ENCODE measurements at places on chromosomes 16 and 17.

GRCh38 chr17:16304830-16305229 lies 48.4 kb downstream of the CENPV start:
- H3K27me3 ChIP-seq = no peaks in the 10 kb centered on the region
- no peak overlapping the region for H3K4me3 ChIP-seq
- H3K4me1 ChIP-seq = no peaks in the 10 kb centered on the region
- DNase-seq = no peak
- peaks cover 1% of the 10 kb centered on the region for H3K36me3 ChIP-seq
- no peak overlapping the region for H3K27ac ChIP-seq

DNA sequence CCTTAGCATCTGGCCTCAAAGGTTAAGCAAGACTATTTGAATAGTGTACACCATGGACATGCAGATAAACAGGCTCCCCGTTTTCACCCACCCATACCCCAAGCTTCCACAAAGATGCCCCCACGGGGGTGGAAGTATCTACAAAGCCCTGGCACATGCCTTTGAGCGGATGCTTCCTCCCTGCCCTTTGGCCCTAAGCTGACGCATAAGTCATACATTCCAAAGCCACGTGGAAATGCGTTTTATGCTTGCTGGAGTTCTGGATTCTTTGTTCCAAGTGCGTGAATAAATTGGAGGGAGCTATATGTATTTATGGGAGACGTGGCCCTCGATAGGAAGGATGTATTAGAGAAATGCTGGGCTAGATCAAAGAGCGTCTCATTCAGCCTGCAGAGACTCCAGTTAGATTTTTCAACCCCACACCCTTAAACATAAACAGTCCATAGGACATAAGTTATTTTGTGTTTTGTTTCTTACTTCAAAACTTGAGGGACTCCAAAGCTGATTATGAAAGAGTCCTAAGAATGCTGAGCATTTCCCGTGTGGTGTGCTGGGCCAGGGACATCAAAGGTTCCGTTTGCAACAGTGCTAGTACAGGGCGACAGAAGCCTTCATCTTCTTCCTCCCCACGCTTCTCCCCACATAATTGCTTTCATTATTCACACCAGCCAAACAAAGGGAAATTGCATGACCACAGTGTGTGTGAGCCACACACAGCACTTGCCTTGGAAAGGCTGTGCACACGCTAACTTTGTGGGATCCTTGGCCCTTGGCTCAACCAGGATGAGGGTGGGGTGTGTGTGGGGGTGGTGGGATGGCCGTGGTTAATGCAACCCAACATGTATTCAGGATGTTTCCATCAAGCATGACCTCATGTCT lies 73.6 kb downstream of the WIPI1 start:
- H3K27me3 ChIP-seq = no peaks in the 10 kb centered on the region
- peak; percentile 53 for DNase-seq
- peaks cover 22% of the 10 kb centered on the region for H3K36me3 ChIP-seq
- peak overlapping the region; percentile 23 for H3K4me3 ChIP-seq
- H3K27ac ChIP-seq = peak overlapping the region; percentile 70
- peaks cover 30% of the 10 kb centered on the region for H3K4me1 ChIP-seq

- H3K27me3 ChIP-seq = no peaks in the 10 kb centered on the region
- no peaks in the 10 kb centered on the region for H3K36me3 ChIP-seq
- no peak overlapping the region for H3K4me3 ChIP-seq
- no peaks in the 10 kb centered on the region for H3K4me1 ChIP-seq
- no peak overlapping the region for H3K27ac ChIP-seq
Measured at GRCh38 chr17:53736516-53737240, 86.0 kb upstream of the KIF2B start.

DNA sequence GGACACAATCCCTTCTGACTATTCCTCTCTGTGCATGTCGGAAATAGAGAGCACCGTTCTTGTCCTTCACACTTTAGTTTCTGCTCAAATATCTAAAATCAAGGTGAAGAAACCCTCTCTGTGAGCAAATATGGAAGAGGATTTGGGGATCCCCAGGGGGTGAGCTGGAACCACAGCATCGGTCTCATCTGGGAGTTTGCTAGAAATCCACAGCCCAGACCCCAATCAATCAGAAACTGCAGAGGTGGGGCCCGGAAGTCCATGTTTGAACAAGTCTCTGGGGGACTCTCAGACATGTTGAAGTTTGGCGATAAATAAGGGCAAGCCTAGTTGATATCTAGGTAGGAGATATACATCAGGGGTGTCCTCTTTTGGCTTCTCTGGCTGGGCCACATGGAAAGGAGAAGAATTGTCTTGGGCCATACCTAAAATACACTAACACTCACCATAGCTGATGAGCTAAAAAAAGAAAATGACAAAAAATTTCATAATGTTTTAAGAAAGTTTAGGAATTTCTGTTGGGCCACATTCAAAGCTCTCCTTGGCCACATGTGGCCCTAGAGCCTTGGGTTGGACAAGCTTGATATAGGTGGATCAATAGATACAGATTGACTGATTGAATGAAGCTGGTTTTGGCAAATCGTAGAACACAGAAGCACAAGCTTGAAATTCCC lies 168.0 kb upstream of the FOXF1 start:
- no peak overlapping the region for H3K27ac ChIP-seq
- no peaks in the 10 kb centered on the region for H3K36me3 ChIP-seq
- no peak for DNase-seq
- no peak overlapping the region for H3K4me3 ChIP-seq
- no peaks in the 10 kb centered on the region for H3K4me1 ChIP-seq

GRCh38 chr16:23188911-23189310 lies 6.4 kb downstream of the SCNN1G start:
- no peak overlapping the region for H3K4me3 ChIP-seq
- no peaks in the 10 kb centered on the region for H3K4me1 ChIP-seq
- H3K27me3 ChIP-seq = peaks cover 35% of the 10 kb centered on the region
- H3K27ac ChIP-seq = no peak overlapping the region

DNA sequence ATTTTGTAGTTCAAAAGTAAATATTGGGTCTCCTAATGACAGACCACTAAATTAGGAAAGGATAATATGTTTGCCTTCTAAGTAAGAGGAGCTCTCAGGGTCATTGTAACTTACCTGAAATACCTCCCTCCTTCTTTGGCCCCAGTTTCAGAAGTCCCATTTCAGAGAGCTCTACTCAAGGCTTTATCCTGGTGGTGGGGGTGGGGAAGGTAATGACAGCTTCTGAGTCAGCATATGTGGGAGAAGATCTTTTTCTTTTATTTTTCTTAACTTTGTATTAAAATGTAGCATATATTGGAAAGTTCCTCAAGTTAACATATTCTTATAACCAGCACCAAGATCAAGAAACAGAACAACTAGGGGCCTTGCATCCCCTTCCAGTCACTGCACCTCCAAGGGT lies 16.9 kb upstream of the GINS3 start:
- H3K4me1 ChIP-seq = no peaks in the 10 kb centered on the region
- H3K27me3 ChIP-seq = peaks cover 47% of the 10 kb centered on the region
- H3K4me3 ChIP-seq = no peak overlapping the region
- H3K27ac ChIP-seq = no peak overlapping the region
- no peak for DNase-seq
- no peaks in the 10 kb centered on the region for H3K36me3 ChIP-seq

Data from activated CD8-positive, alpha-beta memory T cell treated with anti-CD3 and anti-CD28 coated beads, Interleukin-2, amount 10 ng/mL, durations not matched to agents 7 days and 5 days (primary cell).